Stimulated activated CD8-positive, alpha-beta memory T cell treated with anti-CD3 and anti-CD28 coated beads, Interleukin-2, amount 100 ng/mL, for 48 hours (primary cell): ENCODE measurements at places on chromosomes 5 and 9.

DNA sequence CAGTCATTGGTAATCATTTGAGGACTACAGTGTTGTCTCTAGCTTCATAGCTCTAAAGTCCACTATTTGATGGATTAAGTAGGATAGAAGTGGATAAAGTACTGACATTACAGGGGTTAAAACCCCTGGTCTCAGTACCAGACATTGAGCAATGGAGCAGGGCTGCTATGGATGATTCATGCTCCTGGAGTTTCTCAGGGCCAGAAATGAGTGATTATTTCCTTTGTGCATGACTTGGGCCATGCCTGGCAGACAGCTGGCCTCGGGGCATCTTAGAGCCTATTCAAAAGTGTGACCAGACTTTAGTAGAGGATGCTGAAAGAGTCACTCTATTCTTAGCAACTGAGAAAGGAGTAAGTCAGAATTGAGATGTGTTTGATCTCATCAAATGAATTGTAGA lies 350.7 kb upstream of the TLE4 start:
- no peak for DNase-seq

- DNase-seq = no peak
Measured at GRCh38 chr5:151585970-151586369, 5.2 kb downstream of the FAT2 start.

DNA sequence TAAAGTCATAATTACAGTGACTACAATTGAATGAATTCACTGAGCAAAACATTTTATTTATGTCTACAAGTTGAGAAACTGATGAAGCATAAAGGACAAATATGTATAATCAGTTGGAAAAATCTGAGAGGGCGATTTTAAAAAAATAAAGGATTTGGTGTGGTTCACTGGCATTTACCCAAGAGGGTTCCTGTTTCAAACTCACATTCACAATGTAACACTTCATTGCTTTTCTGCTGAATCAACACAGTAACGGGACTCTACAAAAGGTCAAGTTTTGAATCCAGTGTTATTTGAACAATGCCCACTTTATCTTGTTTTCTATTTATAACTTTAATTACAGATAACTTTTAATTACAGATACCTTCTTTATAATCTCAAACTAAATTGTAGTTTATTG lies 138.6 kb downstream of the NUDT12 start:
- no peak for DNase-seq

- DNase-seq = no peak
Measured at GRCh38 chr5:118531276-118531675, 457.1 kb downstream of the DTWD2 start.

- no peak for DNase-seq
Measured at GRCh38 chr5:171984748-171985419, 21.6 kb downstream of the FBXW11 start.

- no peak for DNase-seq
Measured at GRCh38 chr5:66742083-66742895, 146.1 kb downstream of the MAST4 start.
